ENCODE measurements at places on chromosomes 5 and 9.

GRCh38 chr9:69265891-69266290 is 59.1 kb upstream of the ENTREP1 start:
- no peak for DNase-seq

GRCh38 chr5:154766558-154767281 is 11.5 kb downstream of the LARP1 start:
- DNase-seq, result no peak

- peak; percentile 74 for DNase-seq
Observed at GRCh38 chr5:73957397-73958001, 331.5 kb downstream of the ARHGEF28 start.

DNA sequence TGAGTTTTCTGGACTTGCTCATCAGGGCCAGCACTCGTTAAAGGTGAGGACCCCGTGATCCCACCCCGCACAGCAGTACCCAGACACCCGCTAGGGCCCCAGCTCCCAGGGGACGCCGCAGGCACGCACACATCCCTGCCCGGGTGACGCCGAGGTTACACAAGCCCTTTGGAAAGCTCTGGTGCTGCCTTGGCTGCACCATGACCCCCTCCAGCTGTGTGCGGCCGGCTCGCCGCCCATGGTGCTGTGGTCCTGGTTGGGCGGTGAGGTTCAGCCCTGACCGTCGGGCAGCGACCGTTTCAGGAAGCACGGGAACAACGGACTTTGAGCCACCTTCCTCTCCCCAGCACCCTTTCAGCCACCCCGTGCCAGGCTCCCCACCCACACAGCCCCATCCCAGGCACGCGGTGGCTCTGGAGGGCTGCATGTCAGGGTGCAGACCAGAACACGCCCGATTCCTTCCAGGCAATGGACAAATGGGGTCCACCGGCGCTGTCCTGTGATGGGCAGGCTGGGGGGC is 7.5 kb upstream of the SLC12A7 start:
- no peak for DNase-seq

- no peak for DNase-seq
Observed at GRCh38 chr9:35690614-35691333, 1.0 kb upstream of the TPM2 start.

GRCh38 chr5:179839328-179840256 is 18.9 kb downstream of the SQSTM1 start:
- DNase-seq, result no peak

- no peak for DNase-seq
Observed at GRCh38 chr9:109035684-109036423, 22.6 kb upstream of the CTNNAL1 start.

- DNase-seq, result no peak
Observed at GRCh38 chr9:124552273-124552605, 45.0 kb upstream of the NR5A1 start.

- DNase-seq, result no peak
Observed at GRCh38 chr5:145180371-145180770, 654.8 kb downstream of the PRELID2 start.

GRCh38 chr5:150404535-150404934 is 8.2 kb downstream of the CD74 start:
- no peak for DNase-seq

GRCh38 chr9:3867196-3867595 is 341.4 kb upstream of the RFX3 start:
- no peak for DNase-seq

GRCh38 chr5:151591144-151591819 is at the start of gene FAT2:
Gene FAT2, minus strand, starts transcription at chr5:151591331. Its CDS starts 22,400 bp downstream, at chr5:151568931.
- DNase-seq, result no peak

DNA sequence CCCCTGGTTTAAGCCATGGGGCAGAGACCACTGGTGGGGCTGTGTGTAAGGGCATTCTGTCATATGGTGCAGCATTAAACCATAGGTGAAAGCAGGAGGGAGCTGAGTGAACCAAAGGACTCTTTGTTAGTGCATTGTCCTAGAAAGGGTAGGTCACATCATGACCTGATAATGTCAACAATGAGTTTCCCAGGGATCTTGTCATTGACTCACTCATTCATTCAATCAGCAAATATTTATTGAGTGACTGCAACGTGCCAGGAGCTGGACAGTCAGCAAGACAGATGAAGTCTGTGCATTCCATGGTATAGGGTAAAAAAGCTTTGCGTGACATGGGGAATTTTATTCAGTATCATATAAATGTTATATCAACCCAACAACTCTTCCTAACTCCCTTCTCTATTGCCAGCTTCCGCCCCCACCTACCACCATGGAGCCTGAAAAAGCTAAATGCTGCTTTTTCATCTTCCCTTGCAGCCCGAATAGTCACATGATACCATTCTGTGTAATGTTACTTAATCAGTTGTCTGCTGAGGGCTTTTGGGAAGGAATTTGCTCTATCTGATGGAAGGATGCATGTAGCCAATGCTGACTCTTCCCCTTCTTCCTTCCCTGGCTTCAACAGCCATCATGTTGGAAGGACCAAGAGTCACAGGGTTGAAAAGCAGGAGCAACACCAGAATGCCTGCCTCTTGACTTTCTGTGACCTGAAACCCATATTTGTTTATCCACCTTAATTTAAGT is 11.5 kb upstream of the OTULINL start:
- DNase-seq, result peak; percentile 24
